Spleen (tissue), 13 donors: ENCODE measurements at places on chromosomes 11 and 22. TPM values are rescaled to one million over a fixed set of nuclear protein-coding genes. Genes with fewer than 3 reads are reported as not detected.

The UBQLNL gene
- total RNA-seq, result 0.94 TPM

The MIAT gene
- 16.0 TPM for total RNA-seq

The TST gene
- 19.8 TPM for total RNA-seq

The MUC5AC gene
- not detected for total RNA-seq

The NAGA gene
- total RNA-seq, result 51.4 TPM

The GPR83 gene
- total RNA-seq, result not detected

The OR4D9 gene
- not detected for total RNA-seq

The OR2AT4 gene
- total RNA-seq, result not detected

The FJX1 gene
- total RNA-seq, result 9.9 TPM

The OR52I1 gene
- not detected for total RNA-seq

The POLDIP3 gene
- 64.7 TPM for total RNA-seq

The TRIM49 gene
- total RNA-seq, result not detected

The KRTAP5-9 gene
- total RNA-seq, result not detected

The CBLIF gene
- not detected for total RNA-seq

The KCNJ1 gene
- total RNA-seq, result not detected

The TP53AIP1 gene
- 0.11 TPM for total RNA-seq

The PKDREJ gene
- total RNA-seq, result not detected

The LGR4 gene
- total RNA-seq, result 33.8 TPM

The SEZ6L gene
- total RNA-seq, result 0.60 TPM

The PIWIL4 gene
- total RNA-seq, result 4.4 TPM

The OR4D5 gene
- not detected for total RNA-seq

The BTG4 gene
- not detected for total RNA-seq

The TOLLIP gene
- total RNA-seq, result 61.9 TPM

The MS4A6A gene
- total RNA-seq, result 560 TPM

The GAB4 gene
- not detected for total RNA-seq
